ENCODE measurements at places on chromosomes 6 and 20.

DNA sequence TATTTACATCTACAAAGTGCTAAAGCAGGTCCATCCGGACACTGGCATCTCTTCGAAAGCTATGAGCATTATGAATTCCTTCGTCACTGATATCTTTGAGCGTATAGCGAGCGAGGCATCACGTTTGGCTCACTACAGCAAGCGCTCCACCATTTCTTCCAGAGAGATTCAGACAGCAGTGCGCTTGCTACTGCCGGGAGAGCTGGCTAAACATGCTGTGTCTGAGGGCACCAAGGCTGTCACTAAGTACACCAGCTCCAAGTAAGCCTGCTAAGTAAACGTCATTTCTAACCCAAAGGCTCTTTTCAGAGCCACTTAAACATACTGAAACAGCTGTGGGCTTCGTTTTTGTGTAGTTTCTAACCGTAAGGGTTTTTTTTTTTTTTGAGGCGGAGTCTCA is 27.5 kb upstream of the SLC17A4 start:
- no peak for ATAC-seq

GRCh38 chr20:21272279-21272678 is 30.9 kb upstream of the XRN2 start:
- no peak for ATAC-seq

DNA sequence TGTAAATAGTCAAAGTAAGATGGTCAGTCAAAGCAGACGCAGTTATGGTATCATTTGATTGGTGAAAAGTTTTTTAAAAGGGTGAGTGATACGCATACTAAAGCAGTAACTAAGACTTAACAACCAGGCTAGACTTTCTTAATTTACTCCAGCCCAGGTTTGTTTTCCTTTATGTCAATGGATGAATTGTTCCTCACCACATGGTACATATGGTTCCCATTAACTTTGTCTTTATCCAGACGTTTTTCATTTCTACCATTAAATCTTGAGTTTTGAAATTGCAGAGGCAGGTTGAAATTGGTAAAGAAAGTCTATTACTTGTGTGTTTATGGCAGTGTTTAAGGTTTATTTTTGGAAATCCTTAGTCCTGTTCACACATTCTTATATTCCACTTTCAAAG is 98.5 kb upstream of the SCGN start:
- ATAC-seq = no peak

- no peak for ATAC-seq
Measured at GRCh38 chr6:1641343-1641885, 31.7 kb downstream of the FOXC1 start.

DNA sequence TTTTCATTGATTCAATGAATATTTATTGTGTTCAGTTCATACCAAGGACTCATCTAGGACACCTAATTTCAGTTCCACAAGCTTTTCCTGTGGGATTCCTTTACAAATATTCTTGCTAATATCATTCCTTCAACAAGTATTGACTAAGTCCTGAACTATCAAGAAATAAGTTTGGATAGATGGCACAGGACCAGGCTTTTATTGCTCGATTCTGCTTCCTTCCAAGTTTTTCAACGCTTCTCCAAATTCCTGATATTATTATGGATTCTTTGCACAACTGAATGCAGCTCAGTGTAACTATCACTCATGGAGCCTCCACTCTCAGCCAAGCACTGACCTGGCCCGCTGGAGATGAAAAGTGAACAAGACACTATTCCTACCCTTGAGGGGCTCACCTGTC is 32.7 kb upstream of the COL21A1 start:
- ATAC-seq = no peak

- ATAC-seq = peak; percentile 73
Measured at GRCh38 chr6:5813625-5814027, 193.1 kb downstream of the NRN1 start.

- peak; percentile 41 for ATAC-seq
Measured at GRCh38 chr6:16318538-16318937, 80.2 kb downstream of the GMPR start.

- no peak for ATAC-seq
Measured at GRCh38 chr6:114052141-114052540, 81.2 kb upstream of the HDAC2 start.

DNA sequence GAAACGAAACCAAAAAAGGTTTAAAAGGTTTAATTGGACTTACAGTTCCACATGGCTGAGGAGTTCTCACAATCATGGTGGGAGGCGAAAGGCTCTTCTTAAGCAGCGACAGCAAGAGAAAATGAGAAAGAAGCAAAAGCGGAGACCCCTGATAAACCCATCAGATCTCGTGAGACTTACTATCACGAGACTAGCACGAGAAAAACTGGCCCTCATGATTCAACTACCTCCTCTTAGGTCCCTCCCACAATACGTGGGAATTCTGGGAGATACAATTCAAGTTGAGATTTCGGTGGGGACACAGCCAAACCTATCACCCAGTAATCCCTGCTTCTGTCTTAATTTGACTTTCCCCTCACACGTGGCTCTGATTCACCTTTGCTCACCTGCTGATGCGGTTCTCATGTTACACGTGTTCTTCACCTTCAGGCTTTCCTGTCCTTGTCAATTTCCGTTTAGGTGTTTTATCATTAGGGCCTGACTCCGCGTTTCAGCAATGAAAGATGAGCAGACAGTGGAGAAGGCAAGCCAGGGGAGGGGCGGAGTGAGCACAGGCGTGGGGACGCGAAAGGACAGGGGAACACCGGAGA is 57.1 kb downstream of the AGPAT4 start:
- no peak for ATAC-seq

DNA sequence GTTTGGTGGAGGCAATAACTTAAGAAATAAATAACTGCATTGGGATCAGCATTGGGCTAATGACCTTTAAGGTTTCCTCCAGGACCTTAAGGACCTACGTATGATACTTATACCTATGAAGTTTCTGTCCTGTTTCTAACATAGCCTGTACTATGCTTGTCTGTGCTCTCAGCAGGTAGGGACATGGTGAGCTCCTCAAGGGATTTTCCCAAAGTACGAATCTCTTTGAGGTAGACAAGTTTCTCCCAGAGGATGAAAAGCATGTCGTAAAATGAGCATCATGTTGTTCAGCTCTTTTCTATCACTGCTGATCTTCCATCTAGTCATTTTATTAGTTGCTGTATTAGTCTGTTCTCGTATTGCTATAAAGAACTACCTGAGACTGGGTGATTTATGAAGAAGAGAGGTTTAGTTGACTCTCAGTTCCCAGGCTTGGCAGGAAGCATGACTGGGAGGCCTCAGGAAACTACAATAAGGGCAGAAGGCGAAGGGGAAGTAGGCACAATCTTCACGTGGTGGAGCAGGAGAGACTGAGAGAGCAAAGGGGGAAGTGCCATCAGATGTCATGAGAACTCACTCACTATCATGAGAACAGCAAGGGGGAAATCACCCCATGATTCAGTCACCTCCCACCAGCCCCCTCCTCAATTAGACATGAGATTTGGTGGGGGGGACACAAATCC is 77.8 kb upstream of the TGM3 start:
- peak; percentile 71 for ATAC-seq

DNA sequence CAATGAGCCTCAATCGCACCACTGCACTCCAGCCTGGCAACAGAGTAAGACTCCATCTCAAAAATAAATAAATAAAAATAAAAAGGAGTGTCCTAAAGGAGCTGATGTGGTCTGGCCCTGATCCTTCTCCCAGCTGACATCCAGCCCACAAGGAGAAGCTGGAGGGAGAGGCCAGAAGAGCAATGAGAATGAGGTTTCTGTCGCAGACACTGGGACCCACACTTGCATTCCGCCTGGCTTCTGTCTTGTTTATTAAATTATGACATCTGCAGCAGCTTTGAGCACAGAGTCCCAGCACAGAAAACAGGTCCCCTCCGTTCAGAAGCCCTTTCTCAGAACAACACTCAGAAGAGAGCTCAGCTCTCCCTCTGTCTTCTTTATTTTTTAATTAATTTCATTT is 10.3 kb upstream of the E2F1 start:
- no peak for ATAC-seq

- no peak for ATAC-seq
Measured at GRCh38 chr6:88725111-88725975, 238.1 kb downstream of the RNGTT start.

- ATAC-seq = no peak
Measured at GRCh38 chr6:108944707-108945680, 96.8 kb downstream of the ARMC2 start.

DNA sequence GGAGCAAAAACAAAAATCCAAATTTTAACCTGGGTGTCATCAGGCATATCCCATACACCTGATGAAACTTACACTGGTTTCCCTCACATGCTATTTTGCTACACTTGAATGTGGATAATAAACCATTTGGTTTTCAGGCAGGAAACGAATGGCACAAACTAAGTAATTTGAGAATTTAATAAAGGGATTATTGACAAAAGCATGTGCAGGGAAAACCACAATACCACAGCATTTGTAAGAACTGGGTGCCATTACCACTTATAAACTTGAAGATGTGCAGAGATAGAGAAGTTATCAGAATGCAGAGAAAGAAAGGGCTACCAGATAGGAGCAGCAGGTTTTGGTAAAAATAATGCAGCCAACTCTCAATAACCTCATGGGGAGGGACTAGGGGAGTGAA is 151.2 kb downstream of the RFX6 start:
- ATAC-seq = no peak

GRCh38 chr20:1894951-1895673 is at the start of gene SIRPA:
TSS of gene SIRPA (plus strand) at chr20:1895407. CDS start at chr20:1895448, 41 bp downstream.
- ATAC-seq = no peak

DNA sequence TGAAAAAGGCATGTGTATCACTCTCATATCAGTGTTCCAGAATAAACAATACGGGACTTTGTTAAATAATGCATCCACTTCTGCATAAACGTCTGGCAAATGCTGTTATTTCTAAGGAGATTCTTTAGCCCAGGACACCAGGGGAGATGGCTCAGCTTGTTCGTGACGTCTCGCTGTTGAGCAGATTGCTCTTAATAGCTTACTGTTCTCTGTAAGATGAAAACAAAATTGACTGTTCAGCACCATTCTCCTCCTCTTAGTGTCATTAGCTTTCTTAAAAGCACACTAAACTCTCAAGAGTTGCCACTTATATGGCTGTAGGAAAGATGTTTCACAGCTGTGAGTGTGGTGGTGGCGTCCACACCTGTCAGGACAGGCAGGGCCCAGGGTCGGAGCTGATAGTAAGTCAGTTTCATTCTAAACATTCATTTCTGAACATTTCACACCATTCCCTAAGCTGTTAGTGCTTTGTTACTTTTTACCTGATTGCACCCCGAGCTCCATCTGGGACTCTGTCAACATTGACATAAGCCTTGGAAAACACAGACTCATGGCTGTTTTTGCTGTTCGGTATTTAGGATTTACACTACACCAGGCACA is 132.1 kb downstream of the ZDHHC14 start:
- no peak for ATAC-seq

- ATAC-seq = no peak
Measured at GRCh38 chr6:135637701-135638100, 140.2 kb upstream of the AHI1 start.

GRCh38 chr6:51019806-51020205 is 201.1 kb downstream of the TFAP2B start:
- no peak for ATAC-seq

DNA sequence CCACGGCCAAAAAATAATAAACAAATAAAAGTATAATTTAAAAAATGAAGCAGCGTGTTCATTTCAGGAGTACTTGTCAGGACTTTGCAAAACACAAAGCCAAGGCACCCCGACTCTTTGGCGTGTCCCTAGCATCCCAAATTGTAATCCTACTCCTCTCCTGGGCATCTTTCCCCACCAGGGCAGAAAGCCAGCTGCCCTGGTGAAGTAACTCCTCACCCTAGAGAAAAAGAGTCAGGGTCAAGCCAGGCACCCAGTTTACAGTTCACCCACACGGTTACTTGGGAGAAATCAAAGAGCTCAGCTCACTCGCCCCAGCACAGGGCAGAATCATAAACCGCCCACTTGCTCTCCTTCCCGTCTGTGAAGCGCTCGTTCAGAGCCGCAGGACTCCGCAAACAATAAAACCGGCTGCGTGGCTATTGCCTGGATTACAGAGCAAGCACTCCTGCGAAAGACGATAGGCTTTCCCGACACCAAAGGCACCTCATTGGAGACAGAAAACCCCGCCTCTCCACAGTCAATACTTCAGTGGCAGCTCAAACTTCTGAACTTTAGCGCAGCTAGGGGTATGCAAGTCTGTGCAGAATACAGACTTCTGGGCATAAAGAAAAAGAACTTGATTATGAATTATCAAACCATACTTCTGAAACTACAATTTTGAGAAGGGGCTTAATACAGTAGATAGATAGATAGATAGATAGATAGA is 73.0 kb upstream of the NHSL1 start:
- ATAC-seq = no peak

DNA sequence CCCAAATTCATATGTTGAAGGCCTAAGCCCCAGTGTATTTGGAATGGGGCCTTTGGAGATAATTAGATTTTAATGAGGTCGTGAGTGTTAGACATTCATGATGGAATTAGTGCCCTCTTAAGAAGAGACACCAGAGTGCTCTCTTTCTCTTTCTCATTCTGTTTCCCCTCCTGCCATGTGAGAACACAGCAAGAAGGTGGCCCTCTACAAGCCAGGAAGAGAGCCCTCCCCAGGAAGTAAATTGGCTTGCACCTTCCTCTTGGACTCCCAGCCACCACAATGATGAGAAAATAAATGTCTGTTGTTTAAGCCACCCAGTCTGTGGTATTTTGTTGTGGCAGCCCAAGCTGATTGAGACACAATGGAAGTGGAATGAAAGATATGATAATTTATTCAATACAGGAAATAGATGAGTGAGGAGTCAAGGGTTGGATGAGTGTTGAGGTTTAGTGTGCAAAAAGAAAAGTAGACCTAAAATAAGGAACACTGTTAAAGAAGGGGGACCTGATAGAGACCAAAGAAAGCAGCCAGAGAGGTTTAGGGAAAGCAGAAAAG is 25.9 kb upstream of the ATXN1 start:
- ATAC-seq = no peak

DNA sequence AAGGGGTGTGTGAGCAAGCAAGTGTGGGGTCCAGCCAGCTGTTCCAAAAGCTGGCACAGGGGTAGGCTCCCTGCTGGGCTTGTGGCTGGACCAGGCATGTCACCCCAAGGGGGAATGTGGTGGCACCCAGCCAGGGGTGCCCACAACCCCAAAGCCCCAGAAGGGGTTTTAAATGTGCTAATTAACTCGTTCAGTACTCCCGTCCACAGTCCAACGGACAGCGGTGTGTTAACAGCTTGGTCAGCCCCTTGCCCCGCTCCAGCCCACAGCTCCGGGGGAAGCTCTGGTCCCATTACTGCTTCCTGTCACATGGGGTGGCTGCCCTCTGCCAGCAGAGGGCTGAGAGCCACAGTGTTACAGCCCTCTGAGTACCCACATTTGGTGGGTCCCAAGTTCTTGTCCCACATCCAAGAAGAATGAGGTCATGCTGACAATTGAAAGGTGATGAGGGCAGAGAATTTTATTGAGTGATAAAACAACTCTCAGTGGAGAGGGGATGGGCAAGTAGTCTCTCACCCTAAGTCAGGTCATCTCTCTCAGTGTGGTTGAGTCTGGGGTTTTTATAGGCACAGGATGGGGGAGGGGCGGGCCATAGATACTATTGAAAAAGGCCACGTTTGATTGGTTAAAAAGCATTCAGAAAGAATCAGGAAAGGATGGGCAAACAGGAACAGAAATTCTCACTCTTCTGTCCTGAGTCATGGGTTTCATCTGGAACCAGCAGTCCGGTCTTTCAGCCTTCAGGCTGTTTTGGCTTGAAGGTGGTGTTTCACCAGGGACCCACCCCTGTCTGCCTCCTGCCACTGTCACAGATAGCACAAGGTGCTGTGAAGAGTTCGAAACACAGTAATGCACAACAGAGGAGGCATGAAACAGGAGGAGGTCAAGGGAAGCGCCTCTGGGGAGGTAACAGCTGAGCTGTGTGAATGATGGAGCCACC is 238.5 kb downstream of the NFATC2 start:
- ATAC-seq = no peak

Measured in activated CD4-positive, CD25-positive, alpha-beta regulatory T cell treated with anti-CD3 and anti-CD28 coated beads, Interleukin-2, amount 50 U/mL, for 24 hours (primary cell).